Eye (tissue), 1 donor: ENCODE measurements at places on chromosomes 5 and 9.
A peak's percentile ranks its signal among the peaks of the same experiment; 100 is the strongest.

DNA sequence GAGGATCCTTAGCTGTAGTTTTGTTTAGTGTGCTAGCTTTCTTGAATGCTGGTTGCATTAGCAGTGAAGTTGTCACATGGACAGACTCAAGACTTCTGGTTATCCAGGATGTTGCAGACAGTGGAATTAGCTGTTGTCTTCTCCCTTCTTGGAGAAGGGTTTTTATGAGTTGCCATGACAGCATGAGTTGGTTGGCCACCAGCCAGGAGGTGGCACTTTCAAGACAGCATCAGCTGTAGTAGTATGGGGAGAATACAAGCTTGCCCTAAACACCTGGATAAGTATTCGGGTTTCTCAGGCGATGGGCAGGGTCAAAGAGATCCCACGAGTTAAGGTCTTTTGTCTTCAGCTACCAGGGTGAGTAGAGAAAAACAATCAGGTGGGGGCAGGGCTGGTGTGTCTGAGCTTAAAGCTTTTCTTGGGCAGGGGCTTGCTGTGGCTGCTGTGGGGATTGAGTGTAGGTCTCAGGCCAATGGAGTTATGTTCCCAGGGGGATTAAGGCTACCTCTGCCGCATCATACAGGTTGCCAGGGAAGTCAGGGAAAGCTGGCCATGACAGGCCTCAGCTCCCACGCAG lies 7.7 kb upstream of the C5orf47 start:
- no peak for DNase-seq

DNA sequence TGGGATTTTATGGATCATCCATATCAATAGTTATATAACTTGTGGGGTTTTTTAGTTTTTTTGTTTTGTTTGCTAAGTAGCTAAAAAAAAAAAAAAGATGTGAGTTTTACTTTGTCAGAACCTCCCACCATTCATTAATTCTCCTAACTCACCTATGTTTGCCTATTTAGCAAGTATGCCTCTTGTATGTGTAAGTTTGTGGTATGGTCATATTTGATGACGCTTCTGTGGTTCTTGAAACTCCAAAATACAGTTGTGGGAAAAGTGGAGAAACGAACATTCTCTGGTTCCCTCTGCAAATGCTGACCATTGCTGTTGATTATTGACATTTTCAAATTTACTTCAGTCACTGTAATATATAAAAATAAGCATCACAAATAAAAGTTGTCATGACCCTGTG lies 75.7 kb downstream of the PBX3 start:
- DNase-seq: no peak

- peak; percentile 75 for DNase-seq
Observed at GRCh38 chr5:146409054-146409671, 38.0 kb upstream of the TCERG1 start.

GRCh38 chr9:101393135-101393534 lies 5.3 kb downstream of the MRPL50 start:
- DNase-seq: no peak

- no peak for DNase-seq
Observed at GRCh38 chr5:58986281-58986680, 403.4 kb downstream of the RAB3C start.

GRCh38 chr5:111950660-111951059 lies 193.7 kb upstream of the NREP start:
- DNase-seq: no peak

DNA sequence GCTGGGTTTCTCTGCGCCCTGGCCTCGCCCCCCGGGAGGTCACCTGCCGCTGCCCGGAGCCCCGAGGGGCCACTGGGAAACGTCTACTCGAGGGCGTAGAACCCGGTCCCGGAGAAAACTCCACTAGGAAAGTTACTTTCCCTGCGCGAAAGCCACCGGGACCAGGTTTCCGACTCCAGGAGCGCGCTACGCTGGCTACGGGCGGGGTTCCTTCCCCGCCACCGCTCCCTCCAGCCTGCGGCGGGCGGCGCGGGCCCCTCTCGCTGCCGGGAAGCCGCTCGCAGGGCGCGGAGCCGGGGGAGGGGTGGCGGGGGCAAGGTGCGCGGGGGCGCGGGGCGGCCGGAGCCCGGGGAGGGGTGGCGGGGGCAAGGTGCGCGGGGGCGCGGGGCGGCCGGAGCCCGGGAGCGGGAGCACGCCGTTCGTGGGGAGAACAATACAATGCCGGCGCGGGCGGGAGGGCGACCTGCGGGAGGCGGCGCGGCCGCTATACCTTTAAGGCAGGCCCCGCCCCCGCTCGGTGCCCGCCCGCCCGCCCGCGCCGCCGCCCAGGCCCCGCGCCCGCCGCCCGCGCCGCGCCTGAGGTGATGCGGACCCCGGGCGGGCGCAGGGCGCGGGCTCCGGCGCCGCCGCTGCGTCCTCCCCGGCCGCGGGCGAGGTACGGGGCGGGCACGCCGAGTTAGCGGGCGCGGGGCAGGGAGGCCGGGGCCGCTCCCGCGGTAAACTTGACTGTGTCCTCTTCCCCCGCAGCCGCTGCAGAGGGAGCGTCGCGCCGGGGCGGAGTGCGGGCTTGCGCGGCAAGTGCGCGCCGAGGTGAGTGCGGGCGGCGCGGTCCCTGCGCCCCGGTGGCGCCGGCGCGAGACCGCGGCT lies 278.1 kb downstream of the AOPEP start:
- DNase-seq: no peak

GRCh38 chr9:131997779-131998178 lies 81.9 kb downstream of the MED27 start:
- DNase-seq: no peak

GRCh38 chr5:62029303-62029702 lies 276.7 kb upstream of the KIF2A start:
- DNase-seq: no peak

DNA sequence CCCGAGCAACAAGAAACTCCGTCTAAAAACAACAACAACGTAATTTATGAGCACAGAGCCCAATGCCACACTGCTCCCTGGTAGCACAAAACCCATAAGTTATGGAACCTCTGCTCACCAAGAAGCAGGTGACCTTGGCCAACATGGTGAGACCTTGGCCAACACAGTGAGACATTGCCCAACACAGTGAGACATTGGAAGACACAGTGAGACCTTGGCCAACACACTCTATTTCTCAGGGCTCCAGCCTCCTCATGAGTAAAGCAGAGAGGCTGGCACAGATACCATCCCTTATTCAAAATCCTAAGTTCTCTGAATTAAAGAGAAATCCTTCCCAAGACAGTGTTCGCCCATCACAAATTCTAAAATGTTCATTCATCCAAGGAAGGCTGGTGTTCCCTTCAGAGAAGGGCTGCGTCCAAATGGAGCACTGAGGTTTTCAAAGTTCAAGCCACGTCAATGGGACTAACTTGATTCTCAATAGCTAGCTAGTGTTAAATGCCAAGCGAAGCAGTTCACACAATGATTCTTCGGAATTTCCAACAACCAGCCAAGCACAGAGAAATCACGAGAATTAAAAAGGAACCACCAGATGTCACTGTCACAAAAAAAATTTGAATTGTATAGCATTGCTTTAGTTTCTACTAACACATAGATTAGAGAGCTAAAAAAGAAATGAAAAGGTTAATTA lies 29.5 kb downstream of the TTC39B start:
- peak; percentile 65 for DNase-seq

- peak; percentile 92 for DNase-seq
Observed at GRCh38 chr5:122515709-122516431, 203.8 kb downstream of the SNCAIP start.

- DNase-seq: no peak
Observed at GRCh38 chr9:133390713-133391112, 14.5 kb downstream of the STKLD1 start.

DNA sequence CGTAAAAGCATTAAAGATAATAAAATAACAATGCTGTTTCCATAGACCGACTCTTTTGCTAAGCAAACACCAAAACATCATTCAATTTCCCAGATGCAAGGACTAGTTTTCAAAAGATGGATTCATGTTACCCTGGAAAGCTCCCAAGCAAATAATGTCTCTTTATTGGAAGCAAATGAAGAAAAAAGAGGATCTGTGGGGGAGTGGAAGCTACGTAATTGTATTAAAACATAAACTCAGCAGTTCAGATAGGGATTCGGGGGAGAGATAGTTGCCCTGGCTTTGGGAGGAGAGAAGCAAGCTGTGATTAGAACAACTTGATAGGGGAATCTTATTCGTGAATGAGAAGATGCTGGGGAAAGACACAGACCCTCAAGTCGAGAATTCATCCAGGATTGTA lies 491.0 kb upstream of the CLINT1 start:
- peak; percentile 47 for DNase-seq

GRCh38 chr9:126857261-126857960 lies 3.0 kb upstream of the ZBTB34 start:
- DNase-seq: peak; percentile 46

DNA sequence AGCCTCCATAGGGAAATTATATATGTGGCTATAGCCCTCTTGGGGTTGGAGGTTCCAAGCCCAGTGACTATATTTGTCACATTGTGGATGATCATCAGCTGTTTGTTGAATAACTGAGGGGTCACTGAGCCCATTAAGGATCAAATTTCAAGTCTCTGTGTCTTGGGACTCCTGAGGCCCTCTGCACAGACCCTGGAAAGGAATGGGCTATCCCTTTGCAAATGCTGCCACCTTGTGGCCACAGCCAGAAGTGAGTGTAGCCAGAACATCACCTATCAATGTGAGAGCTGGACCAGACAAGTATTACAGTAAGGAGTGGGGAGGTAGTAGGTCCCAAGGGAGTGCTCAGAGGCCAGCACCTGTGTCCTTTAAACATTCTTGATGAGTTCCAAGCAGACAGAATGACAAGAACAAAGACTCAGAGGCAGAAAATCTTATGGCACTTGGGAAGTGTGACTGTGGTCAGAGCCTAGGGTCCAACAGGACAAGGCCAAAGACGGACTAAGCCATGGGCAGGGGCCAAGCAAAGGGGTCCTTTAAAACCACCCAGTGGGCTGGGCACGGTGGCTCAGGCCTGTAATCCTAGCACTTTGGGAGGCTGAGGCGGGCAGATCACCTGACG lies 8.2 kb downstream of the RPP25L start:
- DNase-seq: peak; percentile 97

- DNase-seq: no peak
Observed at GRCh38 chr9:105877721-105878120, 183.4 kb downstream of the TMEM38B start.

DNA sequence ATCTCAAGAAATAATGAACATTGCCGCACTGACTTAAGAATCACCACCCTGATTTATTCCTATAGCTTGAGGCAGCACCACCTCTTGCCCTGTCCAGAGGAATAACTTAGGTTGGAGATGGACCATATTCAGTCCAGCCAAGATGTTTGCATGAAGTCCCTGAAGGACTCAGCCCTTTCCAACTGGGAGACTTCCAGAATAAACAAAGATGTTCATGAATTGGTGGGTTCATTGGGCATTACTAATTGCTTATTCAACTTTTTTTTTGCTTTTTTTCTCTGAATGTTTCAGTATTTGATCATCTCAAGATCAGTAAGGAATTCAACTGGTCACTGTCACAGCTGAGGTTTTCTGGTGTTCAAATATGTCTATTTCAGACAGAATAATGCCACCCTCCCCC lies 470.6 kb downstream of the CCDC171 start:
- no peak for DNase-seq

DNA sequence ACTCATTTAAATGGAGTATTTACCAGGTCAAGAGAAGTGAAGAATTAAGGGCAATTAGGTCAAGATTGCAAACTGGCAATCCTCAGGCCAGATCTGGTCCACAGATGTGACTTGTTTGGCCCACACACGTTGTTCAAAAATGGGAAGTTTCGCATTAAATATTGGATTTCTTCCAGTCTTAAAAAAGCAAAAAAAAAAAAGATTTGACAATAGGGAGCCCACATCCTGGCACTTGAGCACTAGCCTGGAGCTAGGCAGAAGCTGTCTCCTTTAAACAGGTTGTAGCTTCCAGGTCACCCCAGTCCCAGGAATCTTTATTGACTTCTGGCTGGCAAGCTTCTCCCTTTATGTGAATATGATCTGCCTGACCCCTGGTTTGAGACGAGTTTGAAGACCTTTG lies 520.4 kb downstream of the RAB3C start:
- DNase-seq: no peak

- DNase-seq: no peak
Observed at GRCh38 chr9:130879863-130880411, 16.7 kb downstream of the QRFP start.

DNA sequence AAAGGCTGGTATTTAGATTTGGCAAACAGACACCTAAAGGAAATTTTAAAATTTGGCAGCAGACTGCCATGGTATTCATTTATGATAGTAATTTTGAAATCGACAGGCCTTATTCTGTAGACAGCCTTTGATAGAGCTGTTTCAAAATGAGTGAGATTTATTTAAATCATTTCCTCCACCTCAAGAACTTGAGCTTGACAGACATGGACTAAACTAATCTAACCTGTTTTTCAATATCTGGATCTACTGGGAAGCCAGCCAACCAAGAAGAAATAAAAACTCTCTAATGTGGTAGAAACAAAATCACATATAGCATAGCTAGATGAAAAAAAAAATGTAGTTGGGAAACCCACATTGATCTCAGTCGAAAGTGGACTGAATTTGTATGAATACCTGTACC lies 56.9 kb upstream of the RASA1 start:
- peak; percentile 21 for DNase-seq
